ENCODE measurements at places on chromosomes 12 and 14. TPM values are rescaled to one million over a fixed set of nuclear protein-coding genes. Genes with fewer than 3 reads are reported as not detected.

HNF1A gene
- not detected for total RNA-seq

GRCh38 chr14:98512501-98513251 lies 759.3 kb downstream of the BCL11B start:
- DNase-seq, result no peak

DNA sequence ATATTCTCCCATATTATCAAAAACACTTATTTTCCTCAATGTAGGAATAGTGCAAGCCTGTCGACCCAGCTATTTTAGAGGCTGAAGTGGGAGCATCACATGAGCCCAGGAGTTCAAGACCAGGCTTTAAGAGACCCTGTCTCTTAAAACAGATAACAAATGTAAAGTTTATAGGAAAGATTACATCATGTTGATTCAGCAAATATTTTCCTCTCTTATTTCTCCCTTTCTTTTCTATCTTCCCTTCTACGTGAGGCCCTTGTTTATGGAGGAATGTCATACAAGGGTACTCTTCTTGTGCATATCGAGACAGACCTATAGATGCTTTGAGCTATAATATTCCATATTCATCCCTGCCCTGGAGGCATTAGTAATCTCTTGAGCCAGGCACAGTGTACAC lies 36.5 kb upstream of the FGD4 start:
- DNase-seq, result no peak

DNA sequence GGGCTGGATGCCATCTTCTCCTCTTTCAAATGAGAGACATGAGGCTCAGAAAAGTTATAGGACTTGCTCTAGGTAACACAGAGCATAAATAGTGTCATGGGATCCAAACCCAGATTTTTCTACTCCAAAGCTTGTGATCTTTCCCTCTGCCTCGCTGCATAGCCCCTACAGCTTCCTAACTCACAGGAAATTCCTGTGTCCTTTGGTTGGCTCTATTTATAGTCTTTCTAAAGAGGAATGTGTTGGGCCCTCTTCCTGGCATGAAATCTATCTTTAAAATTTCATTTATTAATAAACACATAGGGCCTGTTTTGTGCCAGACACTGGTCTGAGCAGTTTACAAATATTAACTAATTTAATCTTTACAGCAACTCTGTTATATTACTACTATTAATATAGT lies 9.8 kb upstream of the KCNA5 start:
- DNase-seq, result no peak

GRCh38 chr14:29111554-29111953 lies 345.0 kb downstream of the FOXG1 start:
- DNase-seq, result no peak

GRCh38 chr14:90513161-90514014 lies 116.6 kb downstream of the CALM1 start:
- DNase-seq, result no peak

GRCh38 chr14:69048456-69048855 lies 69.4 kb upstream of the ACTN1 start:
- DNase-seq, result no peak

PTPRB gene
- 28.9 TPM for total RNA-seq

GRCh38 chr12:45878630-45879255 lies 111.6 kb downstream of the SCAF11 start:
- DNase-seq, result no peak

GRCh38 chr14:59238216-59238615 lies 49.7 kb downstream of the DAAM1 start:
- DNase-seq, result no peak

DNA sequence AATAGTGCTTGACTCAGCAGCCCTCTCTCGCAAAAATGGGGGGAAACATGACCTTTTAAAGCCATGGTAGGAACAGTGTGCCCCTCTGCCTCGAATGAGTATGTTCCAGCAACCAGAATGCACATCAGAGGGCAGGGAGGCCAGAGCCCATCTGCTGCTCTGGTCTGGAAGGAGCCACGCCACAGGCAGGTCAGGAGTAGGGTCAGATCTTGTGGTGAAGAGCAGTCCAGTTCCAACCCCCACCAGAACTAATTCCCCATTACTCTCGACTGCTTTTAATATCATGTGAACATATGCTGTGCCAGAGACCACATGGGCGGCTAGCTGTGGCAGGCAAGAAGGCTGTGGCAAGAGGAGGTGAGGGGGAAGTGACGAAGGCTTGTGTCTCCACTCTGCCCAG lies 34.6 kb upstream of the TMX1 start:
- no peak for DNase-seq

- DNase-seq, result no peak
Observed at GRCh38 chr12:76940671-76941445, 62.0 kb upstream of the CSRP2 start.

SDR9C7 gene
- 0.27 TPM for total RNA-seq

GRCh38 chr14:101948666-101949216 lies 15.6 kb upstream of the DYNC1H1 start:
- DNase-seq, result peak; percentile 76

- no peak for DNase-seq
Observed at GRCh38 chr14:22614240-22614799, 16.2 kb downstream of the ABHD4 start.

GRIN2B gene
- 0.16 TPM for total RNA-seq

GRCh38 chr12:89636052-89636775 lies 72.4 kb downstream of the ATP2B1 start:
- no peak for DNase-seq

GRCh38 chr14:100747021-100747586 lies 20.4 kb downstream of the DLK1 start:
- no peak for DNase-seq

DNA sequence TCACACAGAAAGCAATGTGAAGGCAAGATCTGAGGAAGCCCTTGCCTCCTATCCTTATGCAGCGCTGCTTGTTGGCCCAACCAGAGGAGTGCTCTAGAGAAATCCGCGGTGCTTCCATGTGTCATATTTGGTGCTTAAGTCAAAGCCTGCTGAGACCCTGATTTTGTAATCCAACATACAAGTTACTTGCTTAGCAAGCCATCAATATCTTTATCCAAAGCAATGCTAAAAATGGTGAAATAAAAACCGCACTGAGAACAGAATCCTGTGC lies 250.0 kb downstream of the MED13L start:
- DNase-seq, result no peak

- no peak for DNase-seq
Observed at GRCh38 chr14:88233915-88234314, 89.2 kb downstream of the KCNK10 start.

ITGB7 gene
- total RNA-seq, result 1.4 TPM

GRCh38 chr14:72917094-72917802 lies 9.0 kb upstream of the DCAF4 start:
- DNase-seq, result no peak

- no peak for DNase-seq
Observed at GRCh38 chr14:63542231-63542999, 762 bp downstream of the PPP2R5E start.

DNA sequence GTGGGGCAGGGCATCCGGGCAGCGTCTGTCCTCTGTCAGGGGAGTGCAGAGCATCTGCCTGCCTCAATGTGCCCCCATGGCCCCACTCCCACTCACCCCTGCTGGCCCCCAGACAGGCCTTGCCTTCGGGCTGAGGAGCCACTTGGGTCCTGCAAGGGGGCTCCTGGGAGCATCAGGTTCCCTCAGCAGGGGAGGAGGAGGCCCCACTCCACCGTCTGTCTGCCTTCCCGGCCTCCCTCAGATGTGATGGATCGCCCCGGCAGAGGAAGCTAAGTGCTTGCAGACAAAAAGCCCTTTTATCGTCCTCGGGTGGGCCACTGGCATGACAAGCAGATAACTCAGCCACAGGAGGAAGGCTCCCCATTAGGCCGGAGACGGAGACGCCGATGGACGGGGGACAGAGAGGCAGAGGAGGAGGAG lies 35.1 kb downstream of the NCOR2 start:
- no peak for DNase-seq

GRCh38 chr14:50560931-50561285 lies 963 bp downstream of the ATL1 start:
- peak; percentile 88 for DNase-seq

DNA sequence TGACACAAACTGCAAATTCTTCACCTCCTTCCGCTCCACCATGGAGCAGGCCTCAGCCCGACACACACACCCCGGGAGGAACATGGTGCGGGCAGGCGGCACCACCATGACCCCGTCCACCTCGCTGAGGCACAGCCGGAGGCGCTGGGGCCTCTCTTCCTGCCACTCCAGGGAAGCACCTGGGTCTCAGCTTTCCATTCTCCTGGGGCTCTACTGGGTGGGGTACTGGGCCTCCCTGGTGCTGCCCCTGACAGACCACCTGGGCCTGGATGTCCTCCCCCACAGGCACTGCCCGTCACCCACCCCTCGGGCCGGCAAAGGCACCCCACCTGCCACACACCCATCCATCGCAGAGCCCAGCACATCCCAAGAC lies 9.9 kb downstream of the AKT1 start:
- no peak for DNase-seq

DNA sequence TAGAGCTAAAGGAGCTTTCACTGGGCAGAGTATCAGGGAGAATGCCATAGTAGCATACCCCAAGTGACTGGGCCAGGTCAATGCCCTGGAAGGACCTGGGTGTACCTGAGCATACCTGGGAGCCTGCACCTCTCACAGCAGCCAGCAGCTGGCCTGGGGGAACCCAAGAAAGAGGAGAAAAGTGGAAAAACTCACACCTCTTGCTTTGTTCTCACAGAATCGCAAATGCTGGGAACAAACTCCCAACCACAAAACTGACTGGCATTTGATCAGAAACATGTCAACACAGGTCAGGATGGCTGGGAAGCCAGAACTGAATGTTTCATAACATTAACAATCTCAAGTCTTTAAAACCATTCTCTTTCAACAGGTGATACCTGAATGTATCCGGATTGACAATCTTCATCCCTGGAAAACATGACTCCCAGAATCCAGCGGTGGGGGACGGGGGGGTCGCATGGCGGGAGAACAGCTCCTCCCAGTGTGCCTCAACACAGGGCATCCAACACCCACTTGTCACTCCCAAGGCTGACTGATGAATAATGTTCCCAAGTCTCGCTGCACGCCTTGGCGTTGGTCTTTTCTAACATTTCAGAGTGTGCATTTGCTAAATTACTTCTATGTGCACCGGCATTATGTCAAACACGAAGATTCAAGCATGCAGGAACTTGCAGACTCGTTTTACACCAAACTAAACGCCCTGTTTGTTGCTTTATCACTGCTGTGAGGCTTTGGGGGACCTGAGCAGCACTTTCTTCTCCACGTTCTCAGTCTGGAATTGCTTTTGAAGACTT lies 7.9 kb downstream of the FOXN3 start:
- no peak for DNase-seq

CMTM5 gene
- total RNA-seq, result not detected

DNA sequence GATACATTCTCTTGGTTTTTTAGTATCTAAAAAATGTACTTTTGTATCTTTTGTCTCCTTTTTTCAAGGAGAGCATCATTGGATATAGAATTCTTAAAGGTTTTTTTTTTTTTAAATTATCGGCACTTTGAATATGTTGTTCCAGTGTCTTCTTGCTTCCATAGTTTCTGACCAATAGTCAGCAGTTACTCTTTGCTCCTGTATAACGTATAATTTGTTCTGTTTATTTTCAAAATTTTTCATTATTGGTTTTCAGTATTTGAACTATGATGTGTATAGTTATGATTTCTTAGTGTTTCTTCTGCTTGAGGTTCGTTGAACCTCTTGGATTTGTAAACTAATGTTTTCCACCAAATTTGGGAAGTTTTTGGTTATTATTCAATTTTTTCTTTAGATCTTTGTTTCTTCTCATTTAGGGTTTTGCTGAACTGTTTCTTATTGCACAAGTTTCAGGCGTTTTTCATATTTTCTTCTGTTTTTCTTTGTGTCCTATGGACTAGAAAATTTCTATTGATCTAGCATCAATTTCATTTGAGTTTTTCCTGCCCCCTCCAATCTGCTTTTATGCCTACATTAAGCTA lies 93.9 kb downstream of the PLBD1 start:
- DNase-seq, result no peak

DNA sequence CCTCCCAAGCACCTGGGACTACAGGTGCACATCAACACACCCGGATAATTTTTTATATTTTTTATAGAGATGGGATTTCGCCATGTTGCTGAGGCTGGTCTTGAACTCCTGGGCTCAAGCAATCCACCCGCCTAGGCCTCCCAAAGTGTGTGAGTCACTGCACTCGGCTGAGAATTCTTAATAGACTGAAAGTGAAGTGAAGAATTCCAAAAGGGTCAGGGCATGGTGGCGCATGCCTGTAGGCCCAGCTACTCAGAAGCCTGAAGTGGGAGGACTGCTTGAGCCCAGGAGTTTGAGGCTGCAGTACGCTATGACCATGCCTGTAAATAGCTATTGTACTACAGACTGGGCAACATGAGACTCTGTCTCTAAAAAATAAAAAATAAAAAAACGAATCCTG lies 43.7 kb downstream of the TCHP start:
- DNase-seq, result no peak

DNA sequence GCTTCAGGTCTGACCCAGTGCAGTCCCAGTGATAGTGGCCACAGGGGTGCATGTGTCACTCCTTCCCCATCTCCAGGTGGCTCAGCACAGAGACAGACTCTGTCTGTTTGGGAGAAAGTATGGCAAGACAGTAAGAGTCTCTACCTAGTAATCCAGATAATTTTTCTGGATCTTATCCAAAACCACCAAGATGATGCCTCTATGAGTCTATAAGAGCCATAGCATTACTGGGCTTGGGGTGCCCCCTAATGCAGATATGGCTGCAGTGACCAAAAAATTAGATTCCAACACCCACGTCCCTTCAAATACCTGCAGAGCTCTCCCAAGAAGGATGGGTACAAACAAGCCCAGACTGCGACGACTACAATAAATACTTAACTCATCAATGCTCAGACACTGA lies 123.8 kb downstream of the GRIP1 start:
- DNase-seq, result no peak

GRCh38 chr12:90253136-90253535 lies 544.5 kb upstream of the ATP2B1 start:
- no peak for DNase-seq

DNA sequence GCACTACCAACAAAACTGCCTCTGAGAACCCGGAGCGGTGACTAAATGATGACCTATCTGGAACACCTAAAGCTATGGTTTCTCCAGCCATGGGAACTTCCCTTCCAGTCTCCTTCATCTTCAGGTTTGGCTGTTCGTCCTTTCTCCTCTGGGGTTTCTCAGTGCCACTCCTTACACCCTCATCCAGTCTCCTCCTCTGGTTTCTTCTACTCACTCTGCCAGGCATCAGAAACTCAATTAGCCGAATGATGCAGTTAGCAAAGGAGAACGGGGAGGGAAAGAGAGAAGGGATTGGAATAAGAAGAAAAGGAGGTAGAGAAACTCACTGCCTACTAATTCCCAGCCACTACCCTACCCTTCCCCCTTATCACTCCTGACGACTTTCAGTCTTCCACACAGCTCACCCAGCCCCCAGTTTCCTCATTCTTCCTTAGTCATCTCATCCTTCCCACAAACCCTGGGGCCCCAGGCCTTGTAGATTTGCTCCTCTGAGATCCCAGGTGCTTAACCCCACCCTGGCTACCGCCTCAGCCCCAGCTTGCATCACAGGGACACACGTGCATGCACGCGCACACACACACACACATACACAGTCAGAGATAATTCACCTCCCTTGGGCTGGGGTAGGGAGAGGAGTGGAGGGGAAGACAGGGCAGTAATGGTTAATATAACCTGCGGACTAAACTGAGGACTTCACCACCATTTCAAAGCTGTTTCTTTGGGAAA lies 13.0 kb downstream of the FGD6 start:
- no peak for DNase-seq

- no peak for DNase-seq
Observed at GRCh38 chr12:87931812-87932211, 97.4 kb downstream of the C12orf50 start.

All from cardiac septum (tissue), 1 donor.